GM03348 (cell line): ENCODE measurements at places on chromosomes 1 and 21.
A peak's percentile ranks its signal among the peaks of the same experiment; 100 is the strongest.

- no peak for DNase-seq
Measured at GRCh38 chr1:175178056-175178455, 14.5 kb downstream of the KIAA0040 start.

- DNase-seq, result no peak
Measured at GRCh38 chr1:203287109-203287893, 18.0 kb upstream of the BTG2 start.

- DNase-seq, result no peak
Measured at GRCh38 chr1:186772228-186772627, 56.5 kb upstream of the PLA2G4A start.

GRCh38 chr1:145720556-145720877 lies 1.2 kb downstream of the CD160 start:
- DNase-seq, result peak; percentile 74

- no peak for DNase-seq
Measured at GRCh38 chr1:215484171-215484939, 82.7 kb upstream of the KCTD3 start.

DNA sequence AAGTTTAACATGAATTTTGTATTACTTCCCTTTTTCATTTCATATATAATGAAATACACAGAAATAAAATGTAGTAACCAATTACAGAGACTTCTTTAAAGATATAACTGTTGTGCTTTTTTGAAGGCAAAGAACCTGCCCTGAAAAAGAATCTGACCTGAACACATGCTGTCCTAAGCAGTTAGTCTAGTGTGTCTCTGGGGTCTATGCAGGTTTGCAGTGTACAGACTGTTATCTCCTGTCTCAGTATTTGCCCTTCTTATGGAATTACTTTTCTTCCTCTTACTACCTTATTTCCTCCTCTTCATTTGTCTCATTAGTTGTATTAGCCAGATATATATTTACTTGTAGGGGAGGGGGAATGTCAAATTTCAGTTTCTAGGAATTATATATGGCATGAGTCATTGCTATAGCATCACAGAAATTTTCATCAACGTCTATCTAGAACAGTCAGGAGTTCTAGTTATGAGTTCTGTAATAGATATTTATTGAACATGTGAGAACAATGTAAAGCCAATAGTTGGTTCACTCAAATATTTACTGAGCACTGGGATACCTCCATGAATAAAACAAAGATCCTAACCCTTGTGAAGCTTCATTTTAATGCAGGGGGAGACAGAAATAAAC lies 28.4 kb upstream of the PLEKHO1 start:
- DNase-seq, result no peak

DNA sequence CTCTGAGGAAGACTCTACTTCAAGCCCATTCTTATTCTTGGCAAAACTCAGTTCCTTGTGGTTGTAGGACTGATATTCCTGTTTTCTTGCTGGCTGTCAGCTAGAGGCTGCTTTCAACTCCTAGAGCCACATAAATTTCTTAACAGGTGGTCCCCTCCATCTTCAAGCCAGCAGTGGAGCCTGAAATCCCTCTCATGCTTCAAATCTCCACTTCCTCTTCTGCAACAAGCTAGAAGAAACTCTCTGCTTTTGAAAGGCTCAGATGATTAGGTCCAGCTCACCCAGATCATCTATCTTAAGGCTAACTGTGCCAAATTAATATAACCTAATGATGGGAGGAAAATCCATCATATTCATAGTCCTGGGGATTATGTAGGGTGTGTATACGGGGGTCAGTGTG lies 43.2 kb upstream of the CD34 start:
- DNase-seq, result no peak

DNA sequence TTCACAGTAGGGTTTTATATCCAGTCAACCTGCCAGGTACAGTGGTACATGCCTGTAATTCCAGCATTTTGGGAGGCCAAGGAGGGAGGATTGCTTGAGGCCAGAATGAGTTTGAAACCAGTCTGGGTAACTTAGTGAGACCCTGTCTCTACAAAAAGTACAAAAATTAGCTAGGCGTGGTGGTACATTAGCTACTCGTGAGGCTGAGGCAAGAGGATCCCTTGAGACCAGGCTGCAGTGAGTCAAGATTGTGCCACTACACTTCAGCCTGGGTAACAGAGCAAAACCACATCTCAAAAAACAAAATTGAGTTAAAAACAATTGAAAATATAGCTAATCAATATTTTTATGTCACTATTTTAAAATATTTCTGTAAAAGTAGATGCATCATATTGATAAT lies 33.2 kb downstream of the DDI2 start:
- DNase-seq, result no peak

- DNase-seq, result no peak
Measured at GRCh38 chr1:9719978-9720722, 68.6 kb downstream of the PIK3CD start.

GRCh38 chr1:216961516-216961915 lies 238.3 kb upstream of the ESRRG start:
- DNase-seq, result no peak

GRCh38 chr1:92485381-92486250 lies 1.1 kb downstream of the GFI1 start:
- peak; percentile 32 for DNase-seq

DNA sequence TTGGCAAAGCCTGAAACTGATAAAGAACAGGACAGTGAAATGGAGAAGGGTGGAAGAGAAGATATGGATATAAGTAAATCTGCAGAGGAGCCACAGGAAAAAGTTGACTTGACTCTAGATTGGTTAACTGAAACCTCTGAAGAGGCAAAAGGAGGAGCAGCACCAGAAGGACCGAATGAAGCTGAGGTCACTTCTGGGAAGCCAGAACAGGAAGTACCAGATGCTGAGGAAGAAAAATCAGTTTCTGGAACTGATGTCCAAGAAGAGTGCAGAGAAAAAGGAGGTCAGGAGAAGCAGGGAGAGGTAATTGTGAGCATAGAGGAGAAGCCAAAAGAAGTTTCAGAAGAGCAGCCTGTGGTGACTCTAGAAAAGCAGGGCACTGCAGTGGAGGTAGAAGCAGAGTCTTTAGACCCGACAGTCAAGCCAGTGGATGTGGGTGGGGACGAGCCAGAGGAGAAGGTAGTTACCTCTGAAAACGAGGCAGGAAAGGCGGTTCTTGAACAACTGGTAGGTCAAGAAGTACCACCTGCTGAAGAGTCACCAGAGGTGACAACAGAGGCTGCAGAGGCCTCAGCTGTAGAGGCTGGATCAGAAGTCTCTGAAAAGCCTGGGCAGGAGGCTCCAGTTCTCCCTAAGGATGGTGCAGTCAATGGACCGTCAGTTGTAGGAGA lies 16.3 kb downstream of the CCDC17 start:
- no peak for DNase-seq

DNA sequence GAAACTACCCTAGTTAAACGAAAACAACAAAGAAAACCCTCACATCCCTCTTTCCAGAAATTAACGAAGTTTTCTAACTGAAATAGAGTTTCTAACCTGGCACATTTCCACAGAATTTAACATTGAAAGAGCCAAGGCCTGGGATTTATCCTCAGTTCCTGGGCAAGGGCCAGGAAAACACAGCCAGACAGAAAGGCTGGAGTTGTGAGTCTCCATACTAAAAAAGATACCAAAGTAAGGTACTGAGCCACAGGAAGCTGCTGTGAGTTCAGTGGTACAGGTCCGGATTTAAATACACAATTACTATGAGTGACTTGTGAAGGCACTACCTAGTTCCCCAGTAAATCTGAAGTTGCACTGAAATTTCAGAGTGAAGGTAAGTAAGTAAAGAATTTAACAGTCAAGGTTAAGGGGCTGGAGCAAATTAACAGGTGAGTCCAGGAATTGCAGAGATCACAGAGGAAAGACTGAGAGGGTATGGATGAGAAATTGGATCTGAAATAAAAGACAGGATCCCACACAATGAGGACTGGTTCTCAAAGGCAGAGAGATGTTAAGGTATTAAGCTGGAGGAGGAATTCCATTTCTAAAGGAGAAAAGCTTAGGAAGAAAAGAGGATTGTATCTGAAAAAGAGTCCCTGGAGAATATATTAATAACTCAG lies 905 bp downstream of the LIX1L start:
- DNase-seq, result no peak

DNA sequence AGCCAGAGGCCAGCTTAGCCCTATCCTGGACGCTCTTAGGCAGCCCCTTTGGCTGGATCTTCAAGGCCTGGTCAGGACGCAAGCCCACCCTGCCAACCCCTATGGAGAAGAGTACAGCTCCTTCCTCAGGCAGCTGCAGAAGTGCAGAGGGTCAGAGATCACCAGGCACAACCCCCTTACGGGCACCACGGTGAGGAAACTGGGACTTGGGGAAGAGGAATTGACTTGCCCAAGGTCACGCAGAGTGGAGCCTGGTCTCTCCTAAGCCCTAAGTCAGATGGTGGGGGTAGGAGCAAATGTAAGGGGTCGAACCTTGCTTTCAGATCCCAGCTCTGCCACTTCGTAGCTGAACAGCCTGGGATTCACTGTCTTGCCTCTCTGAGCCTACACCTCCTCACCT lies 3.7 kb downstream of the E2F2 start:
- no peak for DNase-seq

- DNase-seq, result peak; percentile 76
Measured at GRCh38 chr1:209585672-209586071, 2.2 kb downstream of the CAMK1G start.

- no peak for DNase-seq
Measured at GRCh38 chr1:228364706-228365213, 41.9 kb downstream of the TRIM11 start.

DNA sequence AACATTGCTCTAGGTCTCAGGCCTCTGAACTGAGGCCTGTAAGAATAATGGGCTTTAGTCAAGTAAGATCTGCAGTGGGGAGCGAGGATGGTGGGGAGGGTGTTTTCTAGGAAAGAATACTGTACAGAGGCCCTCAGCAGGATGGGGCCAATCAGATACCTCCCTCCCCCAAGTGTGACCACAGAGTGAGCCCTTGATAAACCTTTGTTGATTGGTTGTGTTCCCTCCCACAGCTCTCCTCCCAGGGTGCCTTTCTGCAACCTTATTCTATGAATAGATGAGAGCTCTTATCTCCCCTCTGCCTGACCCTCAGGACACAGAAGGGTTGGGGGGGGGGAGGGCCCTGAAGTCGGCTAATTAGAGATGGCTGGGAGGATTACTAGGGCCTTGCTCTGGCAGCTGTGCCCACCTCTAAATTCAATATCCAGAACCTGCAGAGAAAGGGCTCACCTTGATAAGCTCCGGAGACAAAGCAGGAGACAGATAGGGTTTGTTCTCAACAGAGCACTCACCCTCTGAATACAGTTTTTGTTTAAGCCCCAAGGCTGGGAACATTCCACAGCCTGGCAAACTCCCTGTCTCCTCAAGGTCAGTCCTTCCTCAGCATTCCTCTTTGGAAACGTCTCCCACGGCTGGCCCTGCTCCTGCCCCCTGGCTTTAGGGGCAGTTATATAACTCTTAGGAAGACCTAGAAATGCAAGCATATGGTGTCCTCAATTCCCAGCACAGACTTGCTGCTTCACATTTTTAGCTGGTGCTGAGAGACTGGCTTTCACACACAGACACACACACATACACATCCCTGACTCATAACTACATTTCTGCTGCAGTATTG lies 42.9 kb downstream of the ATP1A1 start:
- no peak for DNase-seq

DNA sequence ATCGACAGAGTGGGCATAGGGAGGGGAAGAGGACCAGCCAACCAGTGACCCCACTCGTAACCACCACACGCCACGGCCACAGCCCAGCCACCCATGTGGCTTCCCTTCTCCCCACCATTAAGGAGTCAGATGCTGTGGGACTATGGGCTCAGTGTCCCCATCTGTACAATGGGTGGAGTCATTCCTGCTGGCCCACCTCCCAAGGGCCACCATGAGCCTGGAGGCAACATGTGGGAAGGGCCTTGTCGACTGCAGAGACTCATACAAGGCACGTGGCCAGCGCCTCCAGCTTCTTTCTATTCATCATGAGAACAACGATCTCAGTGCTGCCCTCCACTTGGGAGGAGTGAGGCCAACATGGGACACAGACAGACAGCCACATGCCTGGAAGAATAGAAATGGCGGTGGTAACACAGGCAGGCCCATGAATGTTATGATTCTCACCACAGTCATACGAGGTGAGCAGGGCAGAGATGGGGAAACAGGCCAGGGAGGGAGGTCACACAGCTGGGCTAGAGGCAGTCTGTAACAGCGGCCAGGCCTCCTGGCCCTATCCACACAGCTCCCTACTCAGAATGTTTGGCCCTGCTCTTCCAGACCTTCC lies 16.1 kb downstream of the LRP8 start:
- no peak for DNase-seq

GRCh38 chr1:112721966-112722524 lies 6.9 kb upstream of the PPM1J start:
- no peak for DNase-seq

GRCh38 chr1:41874903-41875411 lies 43.8 kb downstream of the HIVEP3 start:
- no peak for DNase-seq

DNA sequence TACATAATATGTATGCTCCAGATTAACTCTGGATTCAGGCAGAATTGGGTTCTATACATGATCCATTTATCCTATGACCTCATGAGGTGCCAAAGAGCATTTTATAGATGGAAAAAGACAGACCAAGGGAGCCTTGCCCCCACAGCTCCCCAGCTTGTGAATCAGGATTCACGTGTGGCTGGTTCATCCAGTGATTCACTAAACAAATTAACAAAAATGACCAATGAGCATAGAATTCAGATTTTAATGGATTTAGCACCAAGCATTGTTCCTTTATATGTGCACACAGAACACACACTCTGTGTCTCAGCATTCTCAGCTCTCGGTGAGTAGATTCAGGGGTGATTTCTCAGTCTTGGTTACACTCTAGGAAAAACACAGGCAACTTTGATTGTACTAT lies 51.7 kb upstream of the BARHL2 start:
- DNase-seq, result no peak

- no peak for DNase-seq
Measured at GRCh38 chr1:154955039-154955717, 721 bp downstream of the PBXIP1 start.

DNA sequence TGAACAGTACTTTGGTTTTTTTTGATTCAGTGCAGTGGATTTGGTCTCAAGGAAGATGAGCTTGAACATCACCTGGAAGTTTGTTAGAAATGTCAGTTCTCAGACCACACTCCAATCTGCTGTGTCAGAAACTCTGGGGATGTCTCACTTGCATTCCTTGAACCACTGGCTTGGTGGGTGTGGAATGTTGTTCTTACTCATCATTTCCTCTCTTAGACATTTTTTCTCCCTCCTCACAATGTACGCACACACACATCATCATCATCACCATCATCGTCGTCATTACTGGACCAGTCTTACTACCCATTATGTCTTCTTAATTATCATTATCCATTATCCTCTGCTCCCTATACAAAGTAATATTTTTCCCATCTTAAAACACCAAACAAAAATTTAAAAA lies 91.9 kb upstream of the KCNK2 start:
- peak; percentile 80 for DNase-seq
